GM20000 (cell line): ENCODE measurements at places on chromosomes 2 and 18.

GRCh38 chr2:67018301-67018700 lies 378.8 kb upstream of the ETAA1 start:
- no peak for DNase-seq

DNA sequence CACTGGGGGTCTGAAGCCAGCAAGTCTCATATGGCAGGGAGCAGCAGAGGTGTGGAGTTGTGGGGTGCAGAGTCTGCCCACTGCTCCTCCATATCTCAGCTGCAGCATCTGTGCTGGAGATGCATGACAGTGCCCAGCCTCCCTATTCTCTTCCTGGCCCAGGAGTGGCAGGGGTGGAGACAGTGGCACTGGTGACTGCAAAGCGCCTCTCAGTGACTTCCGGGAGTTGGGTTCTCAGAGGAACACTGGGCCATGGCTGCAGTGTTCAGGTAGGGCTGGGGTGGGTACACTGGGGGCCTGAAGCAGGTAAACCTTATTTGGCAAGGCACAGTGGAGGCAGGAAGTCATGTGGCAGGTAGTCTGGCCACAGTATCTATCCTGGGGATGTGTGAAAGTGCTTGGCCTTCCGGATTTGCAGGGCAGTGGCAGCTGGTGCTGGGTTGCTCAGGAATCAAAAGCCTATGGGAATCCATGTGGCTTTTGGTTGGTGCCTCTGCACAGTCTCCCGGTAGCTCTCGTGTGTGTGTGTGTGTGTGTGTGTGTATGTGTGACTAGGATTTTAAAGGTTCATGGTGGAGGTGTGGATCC lies 60.3 kb upstream of the THUMPD2 start:
- DNase-seq: no peak

- DNase-seq: no peak
Measured at GRCh38 chr2:167814881-167815718, 432.3 kb downstream of the STK39 start.

DNA sequence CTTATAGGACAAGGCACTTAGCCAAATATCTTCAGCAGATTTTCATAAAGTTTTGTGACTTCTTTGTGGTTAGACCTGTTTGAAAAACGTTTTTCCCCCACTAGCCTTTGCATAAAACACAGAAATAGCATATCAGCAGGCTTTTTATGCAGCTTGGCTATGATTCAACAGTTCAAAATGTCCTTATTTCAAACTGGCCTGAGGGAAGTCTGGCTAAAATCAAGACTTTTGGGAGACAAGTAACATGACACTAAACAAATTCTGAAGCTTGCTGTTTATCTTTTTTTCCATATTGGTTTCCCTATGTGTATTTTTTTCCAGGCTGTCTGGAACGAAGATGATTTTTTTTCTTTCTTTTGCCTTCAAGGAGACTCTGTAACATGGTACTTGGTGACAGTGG lies 95.1 kb upstream of the L3MBTL4 start:
- DNase-seq: no peak

DNA sequence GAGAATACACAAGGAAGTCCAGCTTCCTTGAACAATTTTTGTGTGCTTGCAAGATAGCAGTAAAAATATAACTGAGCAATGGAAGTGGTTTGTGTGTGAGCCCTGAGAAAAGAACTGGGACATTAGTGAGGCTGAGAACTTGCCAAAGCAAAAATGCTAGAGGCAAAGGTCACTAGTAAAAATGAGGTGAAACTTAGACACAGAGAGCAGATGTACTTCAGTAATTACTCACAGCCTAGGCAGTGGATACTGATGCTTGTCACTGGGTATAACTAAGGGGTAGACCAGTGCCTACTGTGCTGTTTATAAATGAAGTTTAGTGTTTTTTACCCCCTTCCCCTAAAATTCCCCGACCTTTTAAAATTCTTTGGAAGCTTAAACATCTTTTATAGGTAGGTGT lies 450.1 kb downstream of the LPIN1 start:
- DNase-seq: no peak

- DNase-seq: no peak
Measured at GRCh38 chr2:60906395-60906794, 25.0 kb downstream of the REL start.

DNA sequence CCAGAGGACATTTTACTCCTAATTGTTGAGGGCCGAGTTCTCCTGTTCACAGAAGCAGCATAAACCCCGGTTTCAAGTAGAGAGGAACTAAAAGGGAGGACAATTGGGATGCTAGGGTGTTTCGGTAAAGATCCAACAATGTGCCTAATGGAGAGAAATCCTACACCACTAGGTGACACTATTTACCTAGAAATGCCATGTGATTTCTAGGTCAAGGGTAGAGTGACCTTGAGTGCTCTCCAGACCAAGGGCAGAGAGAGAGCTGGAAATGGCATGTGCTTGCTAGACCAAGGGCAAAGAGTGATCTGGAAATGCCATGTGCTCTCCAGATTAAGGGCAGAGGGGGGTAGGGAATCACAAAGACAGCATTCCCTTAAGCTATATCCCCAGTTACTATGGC lies 472.0 kb downstream of the DCDC2C start:
- DNase-seq: no peak

DNA sequence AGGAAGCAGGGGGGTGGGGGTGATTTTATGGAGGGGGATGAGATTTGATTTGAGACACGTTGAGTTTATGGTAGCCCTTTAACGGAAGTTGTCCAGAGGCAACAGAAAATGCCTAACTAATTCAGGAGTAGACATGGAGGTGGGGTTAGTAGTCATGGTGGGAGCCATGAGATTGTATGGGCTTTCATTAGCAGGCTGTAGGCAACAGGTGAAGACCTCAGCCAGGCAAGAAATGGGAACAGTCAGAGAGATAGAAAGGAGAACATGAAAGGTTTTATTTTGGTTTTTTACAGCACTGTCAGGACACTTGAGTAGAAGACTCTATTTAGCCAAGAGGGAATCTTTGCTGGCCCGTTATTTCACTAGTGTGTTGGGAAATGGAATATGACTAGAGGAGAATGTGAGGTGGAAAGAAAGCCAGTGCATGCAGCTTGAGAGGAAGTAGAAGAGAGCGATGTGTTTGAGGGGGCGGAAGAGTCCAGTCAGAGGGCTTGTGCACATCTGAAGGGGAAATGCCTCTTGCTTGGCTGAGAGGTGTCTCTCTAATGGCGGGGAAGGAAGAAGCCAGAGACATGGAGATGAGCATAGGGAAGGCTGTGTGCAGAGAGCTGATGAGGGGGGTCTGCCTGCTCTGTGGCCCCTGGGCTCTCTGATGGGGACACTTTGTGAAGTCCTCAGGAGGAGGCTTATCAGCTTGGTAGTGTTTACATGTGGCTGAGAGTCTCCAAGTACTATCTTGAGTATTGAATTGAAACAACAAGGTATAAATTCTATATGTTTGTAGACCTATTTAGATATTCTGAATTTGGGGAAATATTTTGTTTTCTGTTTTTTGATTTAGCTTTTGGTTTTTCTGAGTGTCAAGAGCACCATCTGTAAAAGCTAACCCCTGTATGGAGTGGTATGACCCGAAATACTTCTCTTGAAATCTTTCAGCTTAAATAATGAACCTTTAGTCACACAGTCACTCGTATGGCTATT lies 66.9 kb upstream of the ITM2C start:
- DNase-seq: peak; percentile 34

GRCh38 chr2:61493523-61493942 lies 22.6 kb upstream of the USP34 start:
- DNase-seq: no peak

- DNase-seq: no peak
Measured at GRCh38 chr18:2970344-2970743, 42.6 kb downstream of the LPIN2 start.
